Right kidney (tissue), 9 donors: ENCODE measurements at places on chromosomes 11 and 22.

DNA sequence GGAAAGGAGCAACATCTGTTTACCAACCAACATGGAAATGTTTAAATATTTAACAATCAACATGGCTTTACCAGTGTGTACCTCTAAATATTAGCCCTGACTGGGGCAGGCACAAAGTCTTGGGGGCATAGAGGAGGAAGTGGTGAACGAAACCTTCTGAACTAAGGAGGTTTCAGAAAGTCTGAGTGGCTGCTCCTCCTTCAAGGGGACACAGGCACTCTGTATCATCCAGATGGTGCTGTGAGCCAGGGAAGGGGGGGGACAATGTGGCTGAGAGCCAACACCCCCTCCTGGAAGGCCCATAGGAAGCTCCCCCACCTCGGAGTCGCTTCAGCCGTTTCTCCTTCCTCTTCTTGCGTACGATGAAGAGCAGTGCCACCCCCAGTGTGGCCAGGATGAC, 107.7 kb downstream of the CEP164 start:
- DNase-seq: no peak

GRCh38 chr11:65206441-65206841, 24.7 kb downstream of the CAPN1 start:
- no peak for DNase-seq

GRCh38 chr11:1857064-1857463, 4.2 kb downstream of the LSP1 start:
- DNase-seq: no peak

DNA sequence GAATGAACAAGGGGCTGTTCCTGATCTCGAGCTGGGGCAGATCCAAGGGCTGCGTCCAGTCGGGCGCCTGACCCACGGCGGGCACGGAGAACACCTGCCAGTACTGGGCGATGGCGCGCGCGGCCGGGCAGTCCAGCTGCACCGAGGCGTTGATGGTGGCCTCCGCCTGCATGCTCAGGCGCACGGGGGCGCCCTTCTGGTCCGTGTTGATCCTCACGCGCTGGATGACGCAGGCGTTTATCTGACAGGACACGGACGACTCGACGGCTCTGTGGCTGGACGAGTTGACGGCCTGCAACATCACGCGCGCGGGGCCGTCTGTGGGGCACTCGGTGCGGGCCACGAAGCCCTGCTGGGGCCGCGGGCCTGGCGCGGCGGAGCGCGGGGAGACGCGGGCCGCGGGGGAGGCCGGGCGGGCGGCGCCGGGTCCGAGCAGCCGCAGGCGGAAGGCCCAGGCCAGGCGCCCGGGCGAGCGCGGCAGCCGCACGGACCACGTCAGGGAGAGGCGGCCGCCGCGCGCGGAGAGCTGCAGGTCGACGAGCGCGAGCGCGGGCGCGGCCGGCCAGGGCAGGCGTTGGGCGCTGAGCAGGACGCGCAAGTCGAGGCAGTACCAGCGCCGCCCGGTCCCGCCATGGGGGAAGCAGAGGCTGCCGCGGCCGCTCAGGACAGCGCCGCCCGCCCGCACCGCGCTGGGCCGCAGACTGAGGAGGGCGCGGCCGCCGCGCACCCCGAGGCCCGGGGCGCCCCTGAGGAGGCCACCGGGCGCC, 511 bp downstream of the PKDREJ start:
- peak; percentile 51 for DNase-seq

- no peak for DNase-seq
These were observed 24.1 kb upstream of the CLMP start for GRCh38 chr11:123219066-123219690.

- no peak for DNase-seq
These were observed 15.5 kb upstream of the TMEM135 start for GRCh38 chr11:87022254-87022653.

- DNase-seq: no peak
These were observed 1.5 kb upstream of the ANKRD13D start for GRCh38 chr11:67287355-67288197.

GRCh38 chr11:74611369-74611861, 19.0 kb downstream of the POLD3 start:
- no peak for DNase-seq

- DNase-seq: no peak
These were observed 284.0 kb downstream of the LRRC4C start for GRCh38 chr11:41175304-41175972.

- DNase-seq: no peak
These were observed 132.4 kb downstream of the MN1 start for GRCh38 chr22:27668828-27669797.

GRCh38 chr22:27239520-27239919, 562.0 kb downstream of the MN1 start:
- DNase-seq: no peak

DNA sequence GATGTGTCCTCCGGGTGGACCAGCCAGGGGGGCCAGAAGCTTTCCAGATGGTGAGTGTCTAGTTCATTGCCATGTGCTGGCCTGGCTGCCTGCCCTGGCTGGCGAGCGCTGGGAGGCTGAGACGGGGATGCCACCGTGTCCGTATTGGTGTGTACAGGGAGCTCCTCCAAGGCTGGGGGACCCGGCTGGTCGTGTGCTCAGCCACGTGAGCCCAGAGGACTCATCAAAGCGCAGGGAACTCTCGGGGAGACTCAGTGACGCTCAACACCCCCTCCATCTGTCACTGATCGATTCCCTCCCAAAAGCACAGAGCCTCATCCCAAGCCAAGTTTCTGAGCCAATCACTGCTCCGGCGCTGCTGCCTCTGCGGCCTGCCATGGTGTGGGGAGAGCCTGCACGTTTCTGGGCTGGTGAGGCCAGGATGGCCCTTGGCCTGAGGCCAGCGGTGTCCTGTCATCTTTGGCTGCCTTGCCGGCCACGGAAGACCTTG, 423.7 kb downstream of the SHANK2 start:
- DNase-seq: no peak

DNA sequence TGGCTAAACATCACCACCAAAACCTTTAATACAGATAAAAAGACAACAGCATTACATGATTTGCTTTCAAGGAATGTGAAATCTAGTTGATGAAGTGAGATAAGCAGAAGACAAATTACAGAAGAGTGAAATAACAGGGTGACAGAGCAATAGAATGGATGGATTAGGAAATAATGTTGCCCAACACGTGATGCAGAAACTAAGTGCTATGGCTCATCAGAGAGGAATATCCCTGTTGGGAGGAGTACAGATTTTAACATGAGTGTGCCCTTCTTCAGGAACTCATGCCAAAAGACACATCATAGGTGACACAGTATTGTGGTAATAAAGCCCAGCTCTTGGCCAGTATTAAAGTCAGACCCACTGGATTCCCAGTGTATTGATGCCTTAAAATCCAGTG, 176.6 kb upstream of the RAG2 start:
- no peak for DNase-seq

GRCh38 chr11:74783241-74783871, 34.7 kb downstream of the RNF169 start:
- no peak for DNase-seq

GRCh38 chr22:47806894-47807293, 1044.4 kb downstream of the TBC1D22A start:
- DNase-seq: no peak

DNA sequence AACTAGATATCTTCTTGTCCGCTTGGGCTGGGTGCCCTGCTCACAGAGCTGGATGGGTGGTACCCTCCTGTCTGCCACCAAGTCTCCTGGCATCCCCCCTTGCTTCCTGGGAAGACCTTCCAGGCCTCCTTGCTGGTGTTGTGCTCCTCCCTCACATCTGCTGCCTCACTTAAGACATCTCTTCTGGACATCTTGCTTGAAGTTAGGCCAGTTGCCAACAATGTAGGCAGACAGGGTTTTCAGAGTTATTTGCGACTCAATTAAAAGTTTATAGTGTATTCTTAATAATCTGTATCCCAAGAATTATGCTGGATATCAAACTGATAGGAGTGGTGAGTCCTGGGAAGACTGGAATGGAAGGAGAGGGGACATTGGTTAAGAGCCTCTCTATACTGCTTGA, 64.0 kb upstream of the TNRC6B start:
- no peak for DNase-seq
